ENCODE measurements at places on chromosomes 5 and 9.

DNA sequence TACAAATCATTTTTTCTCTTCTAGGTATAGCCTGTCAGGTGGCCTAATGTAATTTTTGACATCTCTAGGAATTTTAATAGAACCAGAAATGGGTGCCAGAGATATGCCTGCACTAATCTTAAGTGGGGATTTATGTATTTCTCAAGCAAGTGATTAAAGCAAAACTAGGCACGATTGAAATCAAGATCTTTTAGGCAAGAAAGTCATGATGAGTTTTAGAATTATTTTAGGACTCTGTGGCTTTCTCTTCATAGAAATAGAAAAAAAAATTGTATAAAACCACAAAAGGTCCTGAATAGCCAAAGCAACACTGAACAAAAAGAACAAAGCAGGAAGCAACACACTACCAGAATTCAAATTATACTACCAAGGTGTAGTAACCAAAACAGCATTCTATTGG, 952 bp upstream of the AMACR start:
- DNase-seq: peak; percentile 9

- DNase-seq: no peak
Measured at GRCh38 chr9:124749781-124750180, 21.3 kb downstream of the NR6A1 start.

- DNase-seq: peak; percentile 64
Measured at GRCh38 chr9:133737071-133737773, 930 bp downstream of the SARDH start.

DNA sequence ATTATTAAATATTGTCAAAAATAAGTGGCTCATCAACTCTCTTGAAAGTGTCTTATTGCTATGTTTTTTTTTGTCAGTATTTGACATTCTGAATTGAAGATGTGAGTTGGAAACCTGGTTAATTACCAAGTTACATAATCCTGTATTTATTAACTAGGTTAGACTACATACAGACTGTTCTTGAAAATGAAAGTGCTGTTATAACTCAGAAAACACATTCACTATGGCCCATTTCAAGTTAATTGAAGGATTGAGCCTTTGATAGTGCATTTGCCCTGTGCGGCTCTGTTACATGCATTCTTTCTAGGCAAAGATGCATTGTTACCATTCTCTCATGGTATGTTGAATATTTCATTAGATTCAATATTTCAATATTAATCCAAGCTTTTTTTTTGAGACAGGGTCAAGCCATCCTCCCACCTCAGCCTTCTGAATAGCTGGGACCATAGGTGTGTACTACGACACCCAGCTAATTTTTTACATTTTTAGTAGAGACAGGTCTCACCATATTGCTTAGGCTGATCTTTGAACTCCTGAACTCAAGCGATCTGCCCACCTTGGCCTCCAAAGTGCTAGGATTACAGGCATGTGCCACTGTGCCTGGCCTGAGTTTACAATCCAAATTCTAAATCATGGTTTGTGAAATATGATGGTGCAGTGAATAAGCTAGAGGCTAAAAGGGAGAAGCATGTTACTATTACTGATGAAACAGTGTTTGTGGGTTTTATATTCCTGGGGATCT, 10.0 kb downstream of the CTNNA1 start:
- DNase-seq: no peak

- DNase-seq: no peak
Measured at GRCh38 chr5:38515646-38516045, 40.8 kb downstream of the LIFR start.

DNA sequence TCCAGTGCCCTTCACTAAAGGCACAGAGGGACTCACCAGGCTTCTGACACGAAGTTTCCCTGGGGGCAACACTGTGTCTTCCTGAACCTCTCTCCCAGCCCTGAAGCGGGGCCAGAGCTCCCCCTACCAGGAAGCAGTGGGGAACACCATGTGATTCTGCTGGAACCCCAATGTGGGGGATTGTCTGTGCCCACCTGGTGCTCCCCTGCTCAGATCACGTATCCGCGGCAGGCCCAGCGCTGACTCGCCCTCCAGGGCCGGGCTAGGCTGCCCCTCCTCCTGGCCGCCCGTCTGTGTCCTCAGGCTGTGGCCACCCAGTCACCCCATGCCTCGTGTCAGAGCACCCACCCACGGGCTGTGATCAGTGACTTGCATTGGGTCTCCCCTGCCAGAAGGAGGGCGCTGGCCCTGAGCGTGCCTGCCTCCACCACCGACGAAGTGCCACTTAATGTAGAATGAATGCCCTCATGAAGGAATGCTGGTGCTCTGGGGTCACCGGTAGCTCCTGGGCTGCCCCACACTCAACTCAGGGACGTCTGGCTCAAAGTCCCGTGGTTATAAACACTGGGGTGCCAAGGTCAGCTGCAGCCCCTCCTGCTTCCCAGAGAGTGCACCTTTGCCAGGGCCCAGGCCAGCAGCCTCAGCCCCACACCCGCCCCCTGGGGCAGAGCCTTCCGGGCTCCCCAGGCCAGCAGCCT, 22.1 kb downstream of the SARDH start:
- peak; percentile 13 for DNase-seq
